ENCODE measurements at places on chromosomes 11 and 22.

GRCh38 chr11:82406611-82407010, 327.1 kb downstream of the FAM181B start:
- no peaks in the 10 kb centered on the region for H3K27me3 ChIP-seq
- no peak overlapping the region for H3K4me3 ChIP-seq
- H3K4me1 ChIP-seq, result no peaks in the 10 kb centered on the region

- peak; percentile 52 for DNase-seq
- no peaks in the 10 kb centered on the region for H3K27me3 ChIP-seq
- H3K4me3 ChIP-seq, result no peak overlapping the region
- peaks cover 19% of the 10 kb centered on the region for H3K4me1 ChIP-seq
- H3K27ac ChIP-seq, result no peak overlapping the region
- H3K36me3 ChIP-seq, result no peaks in the 10 kb centered on the region
These were observed 151.6 kb upstream of the BLID start for GRCh38 chr11:122267602-122268001.

- DNase-seq, result no peak
- no peak overlapping the region for H3K4me3 ChIP-seq
- no peaks in the 10 kb centered on the region for H3K4me1 ChIP-seq
- H3K27me3 ChIP-seq, result no peaks in the 10 kb centered on the region
- H3K36me3 ChIP-seq, result no peaks in the 10 kb centered on the region
- no peak overlapping the region for H3K27ac ChIP-seq
These were observed 37.4 kb downstream of the CALCA start for GRCh38 chr11:14934641-14935351.

DNA sequence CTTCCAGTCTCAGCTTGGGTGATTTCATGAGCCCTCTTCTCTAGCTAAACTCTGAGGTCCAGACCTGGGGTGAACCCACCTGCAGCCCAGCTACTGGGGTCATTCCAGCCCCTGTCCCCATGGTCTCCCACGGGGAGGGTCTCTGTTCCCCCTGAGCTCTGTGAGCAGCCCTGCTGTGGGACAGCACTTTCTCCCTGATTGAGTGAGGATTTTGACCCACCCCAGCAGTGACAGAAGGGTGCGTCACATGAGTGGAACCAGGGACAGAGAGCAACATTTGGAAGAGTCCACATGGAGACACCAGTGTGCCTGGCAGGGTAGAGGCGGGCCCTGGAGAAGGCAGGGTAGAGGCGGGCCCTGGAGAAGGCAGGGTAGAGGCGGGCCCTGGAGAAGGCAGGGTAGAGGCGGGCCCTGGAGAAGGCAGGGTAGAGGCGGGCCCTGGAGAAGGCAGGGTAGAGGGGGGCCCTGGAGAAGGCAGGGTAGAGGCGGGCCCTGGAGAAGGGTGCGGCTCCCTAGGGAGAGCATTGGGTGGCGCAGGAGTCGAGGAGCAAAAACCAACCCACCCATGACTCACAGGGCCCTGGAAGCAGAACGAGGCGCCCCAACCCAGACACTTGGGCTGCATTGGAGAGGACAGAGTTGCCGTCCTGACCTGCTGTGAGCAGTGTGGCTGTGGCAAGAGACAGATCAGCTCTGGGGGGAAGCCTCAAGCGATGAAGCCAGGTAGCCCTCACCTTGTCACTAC, 227.7 kb upstream of the B3GAT1 start:
- H3K27me3 ChIP-seq, result no peaks in the 10 kb centered on the region
- no peak overlapping the region for H3K27ac ChIP-seq
- no peak for DNase-seq
- H3K4me3 ChIP-seq, result no peak overlapping the region
- no peaks in the 10 kb centered on the region for H3K4me1 ChIP-seq

- no peaks in the 10 kb centered on the region for H3K36me3 ChIP-seq
- H3K4me3 ChIP-seq, result no peak overlapping the region
- no peaks in the 10 kb centered on the region for H3K27me3 ChIP-seq
These were observed 1525.6 kb upstream of the RAG2 start for GRCh38 chr11:38123673-38124072.

- H3K36me3 ChIP-seq, result no peaks in the 10 kb centered on the region
- peaks cover 15% of the 10 kb centered on the region for H3K27me3 ChIP-seq
These were observed 3.6 kb upstream of the AIFM3 start for GRCh38 chr22:20963201-20964052.

DNA sequence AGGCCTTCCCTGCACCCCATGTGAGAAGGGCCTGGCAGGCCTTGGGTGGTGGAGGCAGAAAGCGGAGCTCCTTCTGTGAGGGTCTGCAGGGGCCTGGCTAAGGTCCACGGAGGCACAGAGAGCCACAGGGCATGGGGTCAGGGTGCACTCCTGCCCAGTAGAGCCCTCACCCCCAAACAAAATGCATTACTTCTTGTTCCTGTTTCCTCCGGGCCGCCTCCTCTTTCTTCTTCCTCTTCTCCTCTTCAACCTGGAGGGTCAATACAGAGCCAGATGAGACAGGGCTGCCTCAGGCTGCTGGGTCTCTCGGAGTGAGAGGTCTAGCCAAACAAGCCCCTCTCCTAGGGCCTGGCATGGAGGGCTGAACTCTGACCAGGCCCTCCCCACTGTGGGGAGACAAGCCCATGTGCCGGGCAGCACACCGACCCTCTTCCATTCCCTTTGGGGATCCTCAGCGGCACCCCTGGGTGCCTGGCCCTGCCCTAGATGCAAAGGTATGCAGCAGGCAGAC, 10.3 kb upstream of the NAP1L4 start:
- no peak overlapping the region for H3K4me3 ChIP-seq
- no peak overlapping the region for H3K27ac ChIP-seq
- DNase-seq, result no peak
- H3K4me1 ChIP-seq, result no peaks in the 10 kb centered on the region
- peaks cover 66% of the 10 kb centered on the region for H3K36me3 ChIP-seq

DNA sequence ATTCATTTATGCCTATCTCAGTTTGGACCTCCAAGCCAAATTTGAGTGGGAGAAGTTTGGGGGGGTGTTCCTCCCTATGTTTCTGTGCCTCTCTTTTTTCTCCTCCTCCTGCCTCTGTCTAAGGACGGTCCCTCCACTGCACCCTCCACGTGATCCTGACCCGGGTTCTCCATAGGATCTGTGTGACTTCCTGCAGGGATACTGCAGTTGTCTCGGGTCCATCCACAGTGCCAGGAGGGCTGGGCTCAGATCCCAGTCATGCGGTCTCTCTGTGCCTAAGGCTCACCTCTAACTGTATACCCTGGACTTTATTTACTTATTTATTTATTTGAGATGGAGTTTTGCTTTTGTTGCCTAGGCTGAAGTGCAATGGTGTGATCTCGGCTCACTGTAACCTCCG, 1354.5 kb downstream of the BRD1 start:
- peaks cover 3% of the 10 kb centered on the region for H3K27me3 ChIP-seq
- H3K27ac ChIP-seq, result no peak overlapping the region
- no peak for DNase-seq
- H3K4me1 ChIP-seq, result no peaks in the 10 kb centered on the region
- no peaks in the 10 kb centered on the region for H3K36me3 ChIP-seq

- H3K4me3 ChIP-seq, result no peak overlapping the region
- H3K27ac ChIP-seq, result no peak overlapping the region
- peaks cover 11% of the 10 kb centered on the region for H3K36me3 ChIP-seq
- no peaks in the 10 kb centered on the region for H3K4me1 ChIP-seq
These were observed 36.6 kb downstream of the PARVG start for GRCh38 chr22:44217346-44217745.

- no peaks in the 10 kb centered on the region for H3K36me3 ChIP-seq
- H3K4me1 ChIP-seq, result no peaks in the 10 kb centered on the region
- H3K4me3 ChIP-seq, result no peak overlapping the region
- H3K27me3 ChIP-seq, result no peaks in the 10 kb centered on the region
- H3K27ac ChIP-seq, result no peak overlapping the region
These were observed 385.1 kb downstream of the CADM1 start for GRCh38 chr11:115119146-115119545.

GRCh38 chr11:109788948-109789490, 304.2 kb upstream of the ZC3H12C start:
- DNase-seq, result no peak
- H3K4me3 ChIP-seq, result no peak overlapping the region
- H3K4me1 ChIP-seq, result no peaks in the 10 kb centered on the region
- no peaks in the 10 kb centered on the region for H3K27me3 ChIP-seq

DNA sequence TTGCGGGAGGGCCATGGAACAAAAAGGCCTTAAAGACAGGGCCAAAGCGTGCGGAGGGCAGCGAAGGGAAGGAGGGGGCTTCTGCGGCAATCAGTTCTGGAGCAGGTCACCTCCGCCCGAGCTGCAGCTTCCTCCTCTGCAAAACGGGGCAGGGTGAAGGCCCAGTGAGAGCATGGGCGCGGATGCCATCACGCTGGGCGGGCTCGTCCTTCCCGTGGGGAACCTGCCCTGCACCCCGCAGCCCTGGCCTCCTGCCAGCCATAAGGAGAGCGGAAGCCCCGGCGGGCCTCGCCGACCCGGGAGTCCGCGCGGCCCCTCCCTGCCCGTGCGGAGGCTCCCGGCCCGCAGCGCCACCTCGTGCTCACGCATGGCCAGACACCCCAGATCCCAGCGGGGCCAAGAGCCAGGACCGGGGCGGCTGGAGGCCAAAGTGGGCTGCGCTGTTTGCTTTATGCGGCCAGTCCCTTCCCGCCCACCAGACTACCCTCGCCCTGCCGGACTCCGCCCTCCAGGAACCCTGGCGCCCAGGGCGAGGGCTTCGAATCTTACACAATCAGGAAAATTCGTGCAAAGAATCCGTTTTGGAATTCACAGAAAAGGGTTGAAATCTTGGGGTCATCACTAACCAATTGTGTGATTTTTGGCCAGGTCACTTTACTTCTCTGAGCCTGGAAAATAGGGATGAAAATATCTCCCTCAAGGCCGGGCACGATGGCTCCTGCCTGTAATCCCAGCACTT, 16.1 kb downstream of the TSKU start:
- H3K36me3 ChIP-seq, result no peaks in the 10 kb centered on the region
- peak overlapping the region; percentile 29 for H3K4me3 ChIP-seq
- peak; percentile 72 for DNase-seq
- H3K27me3 ChIP-seq, result no peaks in the 10 kb centered on the region

GRCh38 chr11:79062814-79063762, 377.7 kb downstream of the TENM4 start:
- H3K27ac ChIP-seq, result no peak overlapping the region
- H3K4me1 ChIP-seq, result no peaks in the 10 kb centered on the region
- no peak overlapping the region for H3K4me3 ChIP-seq
- H3K27me3 ChIP-seq, result peaks cover 7% of the 10 kb centered on the region
- DNase-seq, result no peak
- H3K36me3 ChIP-seq, result no peaks in the 10 kb centered on the region

DNA sequence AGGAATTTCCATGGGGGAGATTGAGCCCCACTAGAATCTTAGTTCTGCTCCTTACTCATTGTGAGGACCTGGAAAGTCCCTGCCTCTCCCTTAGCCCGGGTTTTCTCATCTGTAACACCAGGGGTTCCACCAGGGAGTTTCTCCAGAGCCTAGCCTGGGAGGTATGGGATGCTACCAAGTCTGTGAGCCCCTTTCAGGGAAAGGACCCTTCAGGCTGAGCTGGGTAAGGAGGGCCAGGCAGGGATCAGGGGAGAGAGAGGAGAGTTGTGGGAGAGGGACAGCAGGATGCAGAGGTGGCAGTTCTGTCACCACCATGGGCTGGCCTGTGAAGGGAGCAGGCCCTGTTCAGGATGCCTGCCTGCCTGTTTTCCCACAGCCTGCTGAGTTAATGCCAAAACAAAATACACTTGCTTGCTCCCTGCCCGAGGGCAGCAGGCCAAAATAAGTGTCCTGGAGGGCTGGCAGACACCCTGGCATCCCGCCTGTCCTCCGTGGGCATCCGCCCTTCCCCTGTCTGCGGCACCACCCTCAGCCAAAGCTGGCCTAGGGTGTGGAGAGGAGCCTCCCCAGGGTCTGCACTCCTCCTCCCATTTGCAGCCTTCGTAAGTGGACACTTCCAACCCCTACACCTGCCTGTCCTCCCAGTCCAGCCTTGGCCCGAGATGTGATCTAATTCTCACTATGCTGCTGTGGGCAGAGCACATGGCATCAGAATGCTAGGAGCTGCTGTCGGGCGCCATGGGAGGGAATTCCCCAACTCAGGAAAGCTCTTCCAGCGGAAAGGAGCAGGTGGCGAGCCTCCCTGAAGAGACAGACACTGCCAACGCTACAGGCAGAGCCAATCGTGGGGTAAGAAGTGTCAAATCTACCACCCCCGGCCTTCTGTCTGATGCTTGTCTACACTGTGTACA, 5.9 kb upstream of the FCHSD2 start:
- peaks cover 93% of the 10 kb centered on the region for H3K4me1 ChIP-seq
- no peak overlapping the region for H3K4me3 ChIP-seq
- peak overlapping the region; percentile 29 for H3K27ac ChIP-seq
- H3K36me3 ChIP-seq, result no peaks in the 10 kb centered on the region

DNA sequence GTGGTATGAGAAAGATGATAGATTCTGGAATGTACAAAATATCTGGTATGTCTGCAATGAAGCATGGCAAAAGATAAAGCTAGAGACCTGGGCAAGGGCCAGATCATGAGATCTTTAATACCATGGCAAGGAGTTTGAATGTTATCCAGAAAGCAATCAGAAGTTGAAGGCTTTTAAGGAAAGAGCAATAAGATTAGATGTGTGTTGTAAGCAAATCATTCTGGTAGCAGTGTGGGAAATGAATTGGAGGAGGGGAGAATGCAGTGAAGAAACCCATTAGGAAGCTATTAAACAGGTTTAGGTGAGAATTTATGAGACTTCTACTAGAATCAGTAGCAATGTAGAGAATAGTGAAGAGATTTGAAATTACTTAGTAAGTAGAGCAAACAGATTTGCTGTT, 32.2 kb upstream of the SYT9 start:
- no peak for DNase-seq
- H3K4me1 ChIP-seq, result no peaks in the 10 kb centered on the region
- H3K27me3 ChIP-seq, result peaks cover 9% of the 10 kb centered on the region
- H3K27ac ChIP-seq, result no peak overlapping the region

DNA sequence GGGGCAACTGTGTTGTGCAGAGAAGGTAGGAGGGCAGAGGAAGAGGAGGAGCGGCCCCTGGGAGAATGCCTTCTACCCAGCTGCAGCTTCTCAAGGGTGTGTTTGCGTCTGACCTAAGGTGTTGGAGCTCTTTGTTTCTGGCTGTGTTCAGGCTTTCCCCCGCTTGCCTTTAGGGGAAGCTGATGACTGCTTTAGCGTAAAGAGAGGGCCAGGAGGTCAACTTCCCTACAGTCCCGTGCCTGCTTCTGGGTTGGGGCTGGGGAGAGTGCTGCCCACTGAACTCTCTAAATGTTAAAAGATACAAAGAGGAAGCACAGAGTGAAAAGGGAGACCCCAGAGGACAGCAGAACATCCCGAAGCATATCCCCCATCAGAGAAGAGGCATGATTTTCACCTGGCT, 99.2 kb downstream of the PTPRJ start:
- H3K4me1 ChIP-seq, result peaks cover 21% of the 10 kb centered on the region
- no peak for DNase-seq
- H3K27ac ChIP-seq, result no peak overlapping the region
- H3K27me3 ChIP-seq, result no peaks in the 10 kb centered on the region

All from common myeloid progenitor, CD34-positive (primary cell).